ENCODE measurements at places on chromosomes 13 and 19. TPM values are rescaled to one million over a fixed set of nuclear protein-coding genes. Genes with fewer than 3 reads are reported as not detected.

GRCh38 chr19:51751655-51752054, at the start of gene FPR1:
TSS of gene FPR1 (minus strand) at chr19:51751878. CDS start at chr19:51746994, 4,884 bp downstream.
- no peak for DNase-seq
- no peak within 1 kb of the TSS for H3K27ac ChIP-seq
- no peaks in the 10 kb centered on the region for H3K36me3 ChIP-seq

AXL gene
- 0.70 TPM for total RNA-seq

POSTN gene
- total RNA-seq, result not detected

DNA sequence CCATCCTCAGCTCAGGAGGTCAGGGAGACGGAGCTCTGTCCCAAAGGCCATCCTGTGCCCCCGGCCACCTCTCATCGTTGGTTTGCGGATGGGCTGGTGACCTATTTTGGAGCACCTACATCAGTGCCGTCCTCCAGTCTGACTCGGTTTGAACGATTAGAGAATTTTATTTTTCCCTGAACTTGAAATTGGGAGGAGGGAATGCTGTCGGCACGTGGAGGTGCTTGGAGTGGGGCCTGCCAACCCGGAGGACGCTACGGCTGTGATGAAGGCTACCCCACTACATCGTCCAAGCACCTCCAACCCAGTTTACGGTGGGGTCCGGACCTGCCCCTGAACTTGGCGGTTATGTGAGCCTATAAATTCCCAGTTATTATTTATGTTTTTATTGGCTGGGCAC, 3.0 kb upstream of the ZNF554 start:
- H3K27me3 ChIP-seq, result no peaks in the 10 kb centered on the region
- H3K4me3 ChIP-seq, result no peak overlapping the region
- no peak overlapping the region for H3K27ac ChIP-seq
- DNase-seq, result no peak

- H3K4me1 ChIP-seq, result peaks cover 13% of the 10 kb centered on the region
- H3K27ac ChIP-seq, result peak overlapping the region; percentile 82
- peak overlapping the region; percentile 84 for H3K4me3 ChIP-seq
- peaks cover 58% of the 10 kb centered on the region for H3K27me3 ChIP-seq
Observed at GRCh38 chr13:110138010-110138699, 168.8 kb downstream of the COL4A1 start.

NOVA2 gene
- not detected for total RNA-seq

DNA sequence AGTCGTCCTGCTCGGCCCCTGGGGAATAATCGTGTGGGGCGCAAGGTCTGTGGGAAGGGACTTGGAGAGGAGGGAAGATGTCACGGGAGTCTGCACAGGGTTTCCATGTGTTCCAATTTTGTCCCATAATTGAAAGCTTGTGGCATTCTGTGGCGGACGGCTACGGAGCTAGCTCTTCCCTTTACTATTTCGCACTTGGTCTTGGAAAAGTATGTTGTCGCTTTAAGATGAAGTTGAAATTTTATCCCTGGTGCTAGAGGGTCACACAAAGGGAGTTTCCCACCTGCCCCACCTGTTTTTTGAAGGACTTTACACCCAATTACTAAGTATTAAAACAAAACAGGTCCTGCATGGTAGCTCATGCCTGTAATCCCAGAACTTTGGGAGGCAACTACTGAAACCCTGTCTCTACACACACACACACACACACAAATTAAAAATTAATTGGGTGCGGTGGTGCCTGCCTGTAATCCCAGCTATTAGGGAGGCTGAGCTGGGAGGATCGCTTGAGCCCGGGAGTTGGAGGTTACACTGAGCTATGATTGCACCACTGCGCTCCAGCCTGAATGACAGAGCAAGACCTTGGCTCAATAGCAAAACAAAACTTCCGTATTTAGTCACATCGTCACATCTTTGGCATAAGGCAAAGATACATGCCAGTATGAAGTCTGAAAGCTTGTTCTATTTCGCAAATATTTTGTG, 967 bp upstream of the TPT1 start:
- peak overlapping the region; percentile 99 for H3K27ac ChIP-seq
- H3K27me3 ChIP-seq, result no peaks in the 10 kb centered on the region
- H3K36me3 ChIP-seq, result peaks cover 63% of the 10 kb centered on the region
- peak; percentile 67 for DNase-seq
- H3K4me3 ChIP-seq, result peak overlapping the region; percentile 99

DNA sequence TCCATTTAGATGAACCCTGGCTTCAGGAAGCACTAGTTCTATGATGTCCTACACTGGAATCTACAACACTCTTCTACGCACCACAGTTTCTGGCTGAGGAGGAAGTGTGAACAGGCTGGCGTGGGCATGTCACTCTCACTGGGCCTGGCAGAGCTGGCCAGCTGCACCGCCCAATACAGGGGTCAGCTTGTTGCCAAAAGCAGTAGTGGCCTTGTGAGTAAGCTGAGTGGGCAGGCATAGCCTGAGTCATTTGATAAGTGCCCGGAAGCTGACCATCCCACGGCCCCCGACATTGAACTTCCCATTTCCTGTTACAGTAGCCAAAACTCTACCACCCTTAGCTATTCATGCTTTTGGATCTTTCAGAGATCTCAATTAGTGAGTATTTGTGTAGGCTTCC, 240.9 kb upstream of the SERP2 start:
- H3K4me3 ChIP-seq, result no peak overlapping the region
- H3K27ac ChIP-seq, result no peak overlapping the region
- H3K27me3 ChIP-seq, result peaks cover 18% of the 10 kb centered on the region
- H3K36me3 ChIP-seq, result no peaks in the 10 kb centered on the region
- H3K4me1 ChIP-seq, result peaks cover 5% of the 10 kb centered on the region
- DNase-seq, result no peak

DNA sequence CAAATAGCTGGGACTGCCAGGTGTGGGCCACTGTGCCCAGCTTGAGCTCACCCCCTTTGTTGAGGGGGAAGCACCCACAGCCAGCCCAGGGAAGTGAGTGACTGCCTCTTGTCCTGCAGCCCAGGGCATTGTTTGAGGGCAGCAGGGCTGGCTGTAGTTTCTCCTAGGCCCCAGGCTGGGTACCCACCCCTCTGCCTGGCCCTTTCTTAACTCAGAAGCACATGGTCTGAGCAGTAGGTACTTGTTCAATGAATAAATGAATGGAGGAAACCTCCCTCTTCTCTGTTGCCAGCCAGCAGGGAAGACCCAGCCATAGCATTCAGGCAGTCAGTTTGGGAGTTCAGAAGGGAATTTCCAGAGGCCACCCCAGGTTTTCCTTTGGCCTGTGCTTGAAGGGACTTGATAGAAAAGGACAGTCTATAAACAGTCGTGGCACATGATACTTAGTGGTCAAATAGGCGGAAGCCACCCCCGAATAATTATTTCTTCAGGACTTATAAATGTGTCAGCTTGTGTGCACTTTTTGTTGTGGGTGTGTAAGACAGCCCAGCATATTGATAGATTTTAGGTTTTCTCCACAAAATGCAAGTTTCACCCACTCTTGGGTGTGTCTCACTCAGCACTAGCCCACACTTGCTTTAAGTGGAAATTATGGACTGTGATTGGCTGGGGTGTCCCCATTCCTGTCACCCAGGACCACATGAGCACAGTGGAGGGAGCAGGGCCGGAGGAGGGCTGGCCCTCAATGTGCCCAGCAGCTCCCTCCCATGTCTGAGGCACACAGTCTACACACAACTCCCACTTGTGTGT, 33.1 kb downstream of the GATAD2A start:
- H3K36me3 ChIP-seq, result peaks cover 21% of the 10 kb centered on the region
- H3K4me3 ChIP-seq, result no peak overlapping the region
- H3K4me1 ChIP-seq, result peaks cover 32% of the 10 kb centered on the region
- DNase-seq, result no peak
- peak overlapping the region; percentile 49 for H3K27ac ChIP-seq
- no peaks in the 10 kb centered on the region for H3K27me3 ChIP-seq

CCDC70 gene
- not detected for total RNA-seq

GRCh38 chr13:92807353-92807752, 419.3 kb upstream of the GPC6 start:
- no peaks in the 10 kb centered on the region for H3K27me3 ChIP-seq
- H3K36me3 ChIP-seq, result no peaks in the 10 kb centered on the region
- DNase-seq, result no peak
- H3K4me1 ChIP-seq, result peaks cover 7% of the 10 kb centered on the region

TLE2 gene
- 2.3 TPM for total RNA-seq

ZNF793 gene
- 0.69 TPM for total RNA-seq

DNA sequence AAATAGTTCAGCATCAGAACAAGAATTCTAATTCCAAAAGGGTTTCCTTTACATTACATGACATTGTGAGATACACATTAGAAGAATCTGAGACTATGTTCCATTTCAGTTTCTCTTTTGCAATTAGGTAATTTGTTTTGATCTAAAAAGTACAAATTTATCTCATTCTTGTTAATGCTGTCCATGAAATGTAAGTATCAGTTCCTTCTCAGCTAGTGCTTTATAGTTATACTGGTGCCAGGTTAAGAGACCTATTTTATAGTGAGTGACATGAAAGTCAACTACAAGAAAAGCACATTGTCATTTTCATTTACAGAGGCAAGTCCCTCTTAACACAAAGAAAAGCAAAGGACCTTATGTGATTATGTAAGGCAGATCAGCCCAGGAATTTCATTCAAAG, 43.9 kb downstream of the RCBTB2 start:
- H3K27ac ChIP-seq, result peak overlapping the region; percentile 3
- peaks cover 38% of the 10 kb centered on the region for H3K4me1 ChIP-seq
- no peaks in the 10 kb centered on the region for H3K27me3 ChIP-seq

ADAMTSL5 gene
- 5.4 TPM for total RNA-seq

- no peaks in the 10 kb centered on the region for H3K27me3 ChIP-seq
- H3K4me1 ChIP-seq, result peaks cover 16% of the 10 kb centered on the region
- no peak overlapping the region for H3K27ac ChIP-seq
- no peak for DNase-seq
- H3K36me3 ChIP-seq, result peaks cover 37% of the 10 kb centered on the region
- no peak overlapping the region for H3K4me3 ChIP-seq
Observed at GRCh38 chr19:45051929-45052579, 13.2 kb downstream of the CLASRP start.

DNA sequence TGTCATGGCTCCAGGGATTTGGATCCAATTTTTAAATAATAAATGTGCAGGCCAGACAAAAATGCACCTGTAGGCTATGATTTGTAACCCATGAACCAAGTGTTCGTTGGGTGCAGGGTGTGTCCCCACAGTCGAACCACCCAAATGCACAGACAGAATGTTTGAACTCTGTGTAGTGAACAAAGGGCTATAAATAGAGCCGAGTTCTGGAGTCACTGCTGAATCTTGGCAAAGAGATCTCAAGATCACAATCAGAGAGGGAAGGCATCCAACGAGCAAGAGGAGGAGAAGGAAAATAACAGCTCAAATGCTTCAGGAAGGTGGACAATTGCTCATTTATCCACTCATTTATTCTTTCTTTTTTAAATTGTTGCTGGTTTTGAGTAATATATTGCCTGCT, 547.9 kb downstream of the FGF9 start:
- H3K36me3 ChIP-seq, result no peaks in the 10 kb centered on the region
- DNase-seq, result no peak
- H3K27me3 ChIP-seq, result peaks cover 3% of the 10 kb centered on the region
- H3K4me3 ChIP-seq, result no peak overlapping the region

- peak; percentile 87 for DNase-seq
- H3K36me3 ChIP-seq, result peaks cover 7% of the 10 kb centered on the region
- peak overlapping the region; percentile 86 for H3K4me3 ChIP-seq
- H3K27me3 ChIP-seq, result peaks cover 8% of the 10 kb centered on the region
- H3K4me1 ChIP-seq, result peaks cover 42% of the 10 kb centered on the region
Observed at GRCh38 chr13:32587011-32587810, 959 bp downstream of the PDS5B start.

- peaks cover 28% of the 10 kb centered on the region for H3K4me1 ChIP-seq
- no peak overlapping the region for H3K4me3 ChIP-seq
- DNase-seq, result no peak
- no peaks in the 10 kb centered on the region for H3K27me3 ChIP-seq
Observed at GRCh38 chr19:42249149-42249750, 5.7 kb downstream of the ERF start.

URAD gene
- total RNA-seq, result not detected

- H3K27me3 ChIP-seq, result no peaks in the 10 kb centered on the region
- no peaks in the 10 kb centered on the region for H3K4me1 ChIP-seq
- H3K27ac ChIP-seq, result no peak overlapping the region
- no peaks in the 10 kb centered on the region for H3K36me3 ChIP-seq
Observed at GRCh38 chr13:111492958-111493357, 172.5 kb downstream of the TEX29 start.

SPTBN4 gene
- 0.51 TPM for total RNA-seq

DNA sequence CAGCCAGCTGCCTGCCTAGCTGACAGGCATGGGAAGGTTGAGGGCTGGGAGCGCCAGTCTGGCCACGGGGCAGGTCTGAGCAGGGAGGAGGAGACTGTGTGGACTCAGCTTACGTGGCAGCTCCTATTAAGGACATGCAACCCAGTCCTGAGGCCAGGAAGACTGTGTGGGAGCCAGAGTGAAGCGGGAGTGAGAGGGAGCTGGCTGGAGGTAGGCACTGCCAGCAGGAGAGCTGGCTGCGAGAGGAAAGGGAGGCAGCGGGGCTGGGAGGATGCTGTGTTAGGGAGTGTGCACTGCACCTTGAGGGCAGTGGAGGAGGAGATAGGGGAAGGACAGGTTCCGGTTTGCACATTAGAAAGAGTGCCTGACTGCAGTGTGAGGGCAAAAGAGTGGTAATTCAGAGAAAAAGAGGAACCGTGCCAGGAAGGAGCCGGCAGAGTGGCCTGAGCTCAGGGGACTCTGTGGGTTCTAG, 99.2 kb downstream of the SLC7A1 start:
- no peak overlapping the region for H3K27ac ChIP-seq
- no peak for DNase-seq
- no peaks in the 10 kb centered on the region for H3K36me3 ChIP-seq
- H3K27me3 ChIP-seq, result peaks cover 14% of the 10 kb centered on the region

DNA sequence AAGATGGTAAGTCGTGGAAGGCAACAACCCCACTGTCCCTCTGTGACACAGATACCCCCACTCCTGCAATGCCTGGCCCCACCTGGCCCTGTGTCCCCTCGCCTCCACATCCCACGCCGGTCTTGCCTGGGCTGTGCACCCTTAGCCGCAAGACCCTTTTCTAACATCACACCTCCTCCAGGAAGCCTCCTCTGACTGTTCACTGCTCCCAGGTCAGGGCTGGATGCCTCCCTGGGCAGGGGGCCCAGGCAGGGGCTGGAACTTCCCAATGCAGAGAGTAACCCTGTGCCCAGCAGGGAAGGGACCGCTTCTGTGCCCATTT, 1.3 kb downstream of the FBN3 start:
- H3K4me1 ChIP-seq, result peaks cover 3% of the 10 kb centered on the region
- DNase-seq, result no peak
- peaks cover 40% of the 10 kb centered on the region for H3K27me3 ChIP-seq
- peak overlapping the region; percentile 27 for H3K4me3 ChIP-seq

DNA sequence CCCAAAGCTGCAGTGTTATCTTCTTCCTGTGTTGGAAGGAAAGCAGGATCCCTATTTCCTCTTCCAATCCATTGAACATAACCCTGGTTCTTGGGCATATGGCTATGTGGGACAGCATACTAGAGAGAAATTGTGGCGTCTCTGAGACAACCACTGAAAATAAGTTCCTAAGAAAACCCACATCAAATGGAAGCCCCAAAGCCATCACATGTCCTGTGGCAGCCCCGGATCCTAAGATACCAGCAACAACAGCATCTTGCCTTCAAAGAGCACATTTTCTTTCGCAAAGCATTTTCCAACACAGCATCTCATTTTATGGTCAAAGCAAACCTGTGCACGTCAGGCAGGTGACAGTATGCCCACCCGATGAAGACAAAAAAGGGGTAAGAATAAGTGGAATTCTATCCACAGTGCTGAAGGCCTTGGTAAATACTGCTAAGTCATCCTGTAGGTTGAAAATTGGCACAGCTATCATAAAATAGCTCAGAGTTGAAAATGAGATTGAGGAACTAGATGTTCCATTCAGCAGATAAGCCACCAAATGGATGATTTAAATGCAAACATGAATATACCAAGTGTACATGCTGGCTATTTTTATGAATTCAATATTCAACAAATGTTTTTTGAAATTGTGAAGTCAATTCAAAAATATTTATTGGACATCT, 232.2 kb downstream of the DLEU7 start:
- H3K27ac ChIP-seq, result no peak overlapping the region
- peaks cover 25% of the 10 kb centered on the region for H3K27me3 ChIP-seq
- H3K4me1 ChIP-seq, result peaks cover 8% of the 10 kb centered on the region
- no peaks in the 10 kb centered on the region for H3K36me3 ChIP-seq

ZIC5 gene
- not detected for total RNA-seq
